ENCODE measurements at places on chromosomes 6 and 20. TPM values are rescaled to one million over a fixed set of nuclear protein-coding genes. Genes with fewer than 3 reads are reported as not detected.

- no peak for DNase-seq
Measured at GRCh38 chr6:11712760-11713159, 65.8 kb downstream of the ADTRP start.

DNA sequence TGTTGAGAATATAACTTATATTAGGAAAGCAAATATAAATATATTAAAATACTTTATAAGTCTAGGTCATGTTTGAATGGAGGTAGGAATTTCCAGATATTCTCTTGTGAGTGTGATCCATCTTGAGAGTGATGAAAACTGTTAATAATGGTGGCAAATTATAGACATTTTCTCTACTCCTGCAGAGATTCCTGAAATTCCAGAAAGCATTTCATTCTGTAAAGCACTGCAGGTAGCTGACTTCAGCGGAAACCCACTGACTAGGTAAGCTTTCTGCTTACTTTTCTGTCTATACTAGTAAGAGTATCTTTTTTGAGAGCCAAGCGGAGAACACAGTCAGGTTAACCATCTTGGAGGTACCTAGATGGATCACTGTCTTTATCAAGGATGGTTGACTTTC is 84.0 kb downstream of the LRRC1 start:
- DNase-seq = no peak

DNA sequence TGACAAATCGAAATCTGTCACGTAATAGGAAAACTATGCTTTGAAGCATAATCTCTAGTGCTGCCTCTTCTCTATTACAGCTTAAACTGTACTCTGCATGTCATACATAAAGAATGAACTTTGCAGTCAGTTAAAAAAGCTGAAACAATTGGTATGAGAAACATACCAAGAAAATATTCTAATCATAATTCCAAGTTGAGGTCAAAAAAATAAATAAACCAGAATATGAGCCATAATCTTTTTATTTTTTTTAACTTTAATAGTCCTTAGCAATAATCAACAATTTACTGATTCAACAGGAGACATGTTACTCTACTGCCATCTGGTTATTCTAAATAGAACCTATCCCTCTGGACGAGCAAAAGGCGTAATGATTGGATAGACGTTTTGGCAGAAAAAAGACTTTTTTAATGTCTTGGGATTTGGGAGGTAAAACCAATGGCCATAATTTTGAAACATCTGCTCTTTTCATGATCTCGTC is 224.4 kb upstream of the FLRT3 start:
- DNase-seq = no peak

Gene PRDM13
- not detected for total RNA-seq

Gene C6orf62
- total RNA-seq = 48.2 TPM

Gene IPCEF1
- 5.0 TPM for total RNA-seq

Gene PPP1R16B
- total RNA-seq = 1.7 TPM

Measured in cardiac septum (tissue), 1 donor.